ENCODE measurements at places on chromosomes 5 and 9. TPM values are rescaled to one million over a fixed set of nuclear protein-coding genes. Genes with fewer than 3 reads are reported as not detected.

GRCh38 chr9:133533857-133534256 lies 647 bp upstream of the ADAMTSL2 start:
- no peak overlapping the region for H3K4me3 ChIP-seq
- no peak for DNase-seq
- H3K4me1 ChIP-seq = peaks cover 10% of the 10 kb centered on the region
- H3K27me3 ChIP-seq = peaks cover 3% of the 10 kb centered on the region
- no peaks in the 10 kb centered on the region for H3K36me3 ChIP-seq

DNA sequence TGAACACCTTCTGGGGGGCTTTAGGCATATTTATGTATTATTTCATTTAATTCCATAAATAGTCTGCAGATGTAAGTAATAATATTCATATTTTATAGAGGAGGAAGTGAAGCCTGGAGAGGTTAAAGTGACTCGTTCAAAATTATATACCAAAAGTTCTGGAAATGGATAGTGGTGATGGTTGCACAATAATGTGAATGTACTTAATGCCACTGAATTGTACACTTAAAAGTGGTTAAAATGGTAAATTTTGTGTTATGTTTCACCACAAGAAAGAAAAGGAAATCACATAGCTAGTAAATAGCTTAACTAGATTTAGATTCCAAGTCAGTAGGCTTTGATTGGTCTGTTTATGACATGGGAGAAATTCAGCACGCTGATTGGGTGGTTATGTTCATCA lies 13.0 kb upstream of the TMEFF1 start:
- H3K4me1 ChIP-seq = no peaks in the 10 kb centered on the region
- no peaks in the 10 kb centered on the region for H3K36me3 ChIP-seq
- no peak overlapping the region for H3K4me3 ChIP-seq
- no peaks in the 10 kb centered on the region for H3K27me3 ChIP-seq

- no peak overlapping the region for H3K4me3 ChIP-seq
- H3K27me3 ChIP-seq = no peaks in the 10 kb centered on the region
- H3K4me1 ChIP-seq = no peaks in the 10 kb centered on the region
- peaks cover 21% of the 10 kb centered on the region for H3K36me3 ChIP-seq
Measured at GRCh38 chr5:6370580-6370979, 7.8 kb downstream of the MED10 start.

DNA sequence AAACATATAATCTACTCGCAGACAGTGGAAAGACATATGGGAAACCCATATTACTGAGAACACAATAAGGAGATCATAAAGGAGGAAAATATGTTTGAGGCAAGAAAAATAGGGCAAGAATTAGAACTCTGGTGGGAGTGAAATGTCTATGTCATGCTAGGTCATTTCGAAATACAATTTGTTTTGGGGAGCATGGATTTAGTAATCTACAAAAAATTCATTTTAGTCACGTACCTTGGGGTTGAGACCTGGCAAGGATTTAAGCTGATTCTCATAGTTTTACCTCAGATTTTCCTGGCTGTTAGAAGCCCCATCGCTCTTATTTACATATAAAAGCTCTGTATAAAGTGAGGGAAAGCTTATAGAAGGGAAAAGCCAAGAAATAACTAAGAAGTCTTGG lies 11.5 kb upstream of the CSNK1G3 start:
- no peaks in the 10 kb centered on the region for H3K4me1 ChIP-seq
- DNase-seq = no peak
- no peaks in the 10 kb centered on the region for H3K36me3 ChIP-seq
- H3K27ac ChIP-seq = no peak overlapping the region

GRCh38 chr9:7597716-7598115 lies 201.9 kb downstream of the DMAC1 start:
- H3K27me3 ChIP-seq = no peaks in the 10 kb centered on the region
- DNase-seq = no peak
- no peak overlapping the region for H3K27ac ChIP-seq
- no peak overlapping the region for H3K4me3 ChIP-seq

DNA sequence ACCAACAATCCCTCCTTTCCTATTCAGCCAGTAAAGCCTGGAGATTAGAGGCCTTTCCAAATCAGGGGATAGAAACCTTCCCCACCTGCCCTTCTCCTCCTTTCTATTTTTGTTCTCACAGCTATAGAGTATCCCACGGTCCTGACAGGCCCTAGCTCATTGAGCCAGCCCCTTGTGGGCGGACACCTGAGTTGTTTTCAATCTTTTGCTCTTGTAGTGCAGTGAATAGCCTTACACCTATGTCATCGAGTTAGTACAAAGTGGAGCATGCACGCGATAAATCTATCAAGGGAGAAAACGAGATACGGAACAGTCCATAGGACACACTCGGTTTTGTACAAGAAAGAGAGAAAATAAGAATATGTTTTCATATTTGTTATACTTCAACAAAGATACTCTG lies 77.2 kb downstream of the TSPAN17 start:
- no peak for DNase-seq
- no peaks in the 10 kb centered on the region for H3K36me3 ChIP-seq
- no peak overlapping the region for H3K4me3 ChIP-seq
- H3K27ac ChIP-seq = no peak overlapping the region

DNA sequence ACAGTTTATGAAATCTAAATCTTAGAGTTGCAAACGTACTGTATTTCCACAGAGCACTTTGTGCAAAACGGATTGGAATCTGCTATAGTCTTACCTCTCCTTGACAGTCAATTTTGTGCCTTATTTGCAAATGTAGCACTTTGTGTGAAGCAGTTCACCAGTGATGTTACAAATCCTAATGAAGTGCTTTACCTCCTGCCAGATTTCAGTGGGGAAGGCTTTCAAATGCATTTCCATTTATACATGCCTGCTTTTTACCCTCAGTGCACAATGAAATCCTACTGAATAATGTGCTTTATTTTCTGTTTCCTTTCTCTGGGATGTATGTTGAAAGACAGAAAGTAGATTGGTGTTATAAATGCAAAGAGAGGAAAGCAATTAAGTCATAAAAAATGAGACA lies 2141.6 kb upstream of the C9orf72 start:
- H3K4me3 ChIP-seq = no peak overlapping the region
- H3K36me3 ChIP-seq = no peaks in the 10 kb centered on the region
- H3K4me1 ChIP-seq = no peaks in the 10 kb centered on the region

Gene ZNF608
- polyA plus RNA-seq = 5.7 TPM

Gene SREK1
- polyA plus RNA-seq = 18.7 TPM

Measured in small intestine (tissue), 16 donors.